Stimulated activated CD4-positive, alpha-beta T cell treated with anti-CD3 and anti-CD28 coated beads, Interleukin-12 subunit alpha, Interleukin-12 subunit beta, amount 100 ng/mL, for 24 hours (primary cell): ENCODE measurements at places on chromosomes 6 and 20.

- no peak for DNase-seq
These were observed 178.7 kb downstream of the ATXN1 start for GRCh38 chr6:16582446-16583143.

DNA sequence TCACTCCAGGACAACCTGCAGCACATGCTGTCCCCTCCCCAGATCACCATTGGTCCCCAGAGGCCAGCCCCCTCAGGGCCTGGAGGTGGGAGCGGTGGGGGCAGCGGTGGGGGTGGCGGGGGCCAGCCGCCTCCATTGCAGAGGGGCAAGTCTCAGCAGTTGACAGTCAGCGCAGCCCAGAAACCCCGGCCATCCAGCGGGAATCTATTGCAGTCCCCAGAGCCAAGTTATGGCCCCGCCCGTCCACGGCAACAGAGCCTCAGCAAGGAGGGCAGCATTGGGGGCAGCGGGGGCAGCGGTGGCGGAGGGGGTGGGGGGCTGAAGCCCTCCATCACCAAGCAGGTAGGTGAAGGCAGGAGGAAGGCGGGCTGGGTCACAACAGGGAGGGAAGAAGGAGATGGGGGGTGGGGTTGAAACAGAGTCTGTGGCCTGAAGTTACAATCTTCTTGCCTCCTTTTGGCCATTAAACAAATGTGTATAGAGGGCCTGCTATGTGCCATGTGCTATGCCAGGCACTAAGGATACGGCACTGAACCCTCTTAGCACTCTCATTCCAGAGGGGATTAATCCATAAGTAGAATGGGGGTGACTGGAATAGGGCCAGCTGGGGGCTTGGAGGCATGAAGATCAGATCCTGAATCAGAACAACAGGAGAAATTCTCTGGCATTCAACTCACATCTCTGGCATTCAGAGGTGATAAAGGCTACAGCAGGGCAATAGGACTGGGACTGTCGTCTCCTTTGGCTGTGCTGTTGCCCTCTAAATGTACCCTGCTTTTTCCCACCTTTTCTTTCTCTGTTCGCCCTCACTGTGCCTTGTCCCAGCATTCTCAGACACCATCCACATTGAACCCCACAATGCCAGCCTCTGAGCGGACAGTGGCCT lies 10.5 kb upstream of the ZBTB9 start:
- no peak for DNase-seq

DNA sequence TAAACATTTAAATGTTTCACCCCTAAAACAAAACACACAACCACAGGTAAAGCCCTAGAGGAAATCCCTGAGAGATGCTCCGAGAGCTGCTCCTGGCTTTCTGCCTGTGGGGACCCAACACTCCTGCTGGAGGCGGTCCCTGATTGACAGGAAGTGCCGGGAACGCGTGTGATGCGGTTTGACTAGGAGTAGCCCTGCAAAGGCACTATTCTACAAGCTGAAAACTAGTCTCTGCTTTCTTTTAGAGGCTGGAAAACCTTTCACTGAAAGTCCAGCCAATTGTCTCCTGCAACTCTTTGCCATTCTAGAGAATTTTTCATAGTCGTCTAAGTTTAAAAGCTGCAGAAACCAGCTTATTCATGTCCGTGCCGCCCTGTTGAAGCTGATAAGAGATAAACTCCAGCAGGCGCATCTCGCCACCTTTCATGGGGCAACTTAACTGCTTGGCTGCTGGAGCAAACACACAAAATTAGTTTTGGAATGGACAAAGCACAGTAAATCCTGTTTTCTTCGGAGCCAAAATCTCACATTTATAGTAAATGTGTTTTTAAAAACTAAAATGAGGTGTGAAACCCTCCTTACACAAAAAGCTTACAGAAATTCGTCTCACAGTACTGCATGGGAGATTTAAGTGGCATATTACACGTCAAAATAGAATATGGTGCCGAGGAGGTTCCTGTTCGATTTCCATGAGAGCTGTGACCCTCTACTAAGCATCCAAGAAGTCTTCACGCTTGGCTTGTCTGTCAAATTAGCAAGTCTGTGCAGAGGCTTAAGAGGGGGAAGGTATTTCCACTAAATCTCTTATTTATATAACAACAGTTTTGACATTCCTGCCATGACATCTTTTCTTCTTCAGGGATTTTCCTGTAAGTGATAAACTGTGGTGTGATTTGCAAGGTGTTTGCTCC lies 46.9 kb downstream of the DACT2 start:
- DNase-seq, result no peak

DNA sequence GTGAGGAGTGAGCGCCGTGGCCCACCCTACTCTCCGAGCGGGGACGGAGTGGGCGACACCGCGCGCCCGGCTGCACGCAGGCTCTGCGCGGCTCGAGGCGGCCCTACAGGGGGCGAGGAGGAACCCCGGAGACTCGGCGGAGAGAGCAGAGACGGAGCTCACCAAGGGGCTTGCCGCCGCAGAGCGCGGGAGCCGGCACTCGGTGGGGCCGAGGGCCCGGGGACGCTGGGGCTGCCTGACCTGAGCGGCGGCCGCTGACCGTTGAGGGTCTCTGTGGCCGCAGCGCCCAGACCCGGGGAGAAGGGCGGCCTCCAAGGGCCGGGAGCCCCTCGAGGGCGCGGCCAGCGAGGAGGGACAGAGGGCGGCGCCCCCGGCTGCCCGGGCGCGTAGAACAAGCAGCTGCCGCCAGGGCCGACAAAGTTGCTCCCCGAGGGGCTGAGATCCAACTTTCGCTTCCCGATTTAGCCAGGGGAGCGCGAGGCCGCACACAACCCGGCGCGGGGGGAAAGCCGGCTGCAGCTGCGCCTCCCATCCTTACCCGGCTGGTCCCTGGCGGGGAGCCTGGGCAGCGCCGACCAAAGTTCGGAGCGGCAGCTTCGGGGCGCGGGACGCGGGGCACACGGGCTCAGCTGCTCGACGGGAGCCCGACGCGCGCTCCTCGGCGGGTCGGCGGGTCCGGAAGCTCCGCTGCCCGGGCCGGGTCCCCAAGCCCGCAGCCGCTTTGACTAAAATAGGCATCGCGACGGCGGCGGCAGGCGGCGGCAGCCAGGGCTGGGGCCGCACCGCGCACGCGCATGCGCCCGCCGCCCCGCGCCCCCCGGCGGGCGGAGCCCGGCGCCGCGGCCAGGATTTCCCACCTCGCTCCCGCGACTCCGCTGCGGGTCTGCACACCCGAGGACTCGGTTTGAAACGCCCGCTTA lies 43.1 kb downstream of the POPDC3 start:
- DNase-seq, result peak; percentile 6

DNA sequence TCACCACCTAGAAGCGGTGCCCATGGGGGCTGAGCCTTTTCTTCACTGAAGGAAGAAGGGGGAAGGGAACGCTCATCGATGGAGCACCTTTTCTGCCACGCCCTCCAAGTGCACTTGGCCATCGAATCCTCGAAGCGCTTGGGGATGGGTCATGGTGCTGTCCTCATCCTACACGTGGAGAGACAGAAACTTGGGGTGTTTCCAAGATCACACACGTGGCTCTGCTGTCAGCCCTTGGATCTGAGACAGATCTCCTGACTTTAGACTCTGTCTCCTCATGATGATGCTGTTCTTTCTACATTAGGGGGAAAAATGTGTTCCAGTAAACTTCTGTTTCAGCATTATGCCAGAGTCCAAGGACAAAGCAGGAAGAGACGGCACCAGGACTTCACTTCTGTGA lies 78.5 kb downstream of the SYNDIG1 start:
- no peak for DNase-seq

- DNase-seq, result no peak
These were observed 24.7 kb upstream of the MOCS1 start for GRCh38 chr6:39958947-39959346.

- DNase-seq, result no peak
These were observed 12.0 kb downstream of the LMBRD1 start for GRCh38 chr6:69784595-69785377.

GRCh38 chr6:1271071-1271763 lies 40.7 kb upstream of the FOXQ1 start:
- DNase-seq, result no peak

DNA sequence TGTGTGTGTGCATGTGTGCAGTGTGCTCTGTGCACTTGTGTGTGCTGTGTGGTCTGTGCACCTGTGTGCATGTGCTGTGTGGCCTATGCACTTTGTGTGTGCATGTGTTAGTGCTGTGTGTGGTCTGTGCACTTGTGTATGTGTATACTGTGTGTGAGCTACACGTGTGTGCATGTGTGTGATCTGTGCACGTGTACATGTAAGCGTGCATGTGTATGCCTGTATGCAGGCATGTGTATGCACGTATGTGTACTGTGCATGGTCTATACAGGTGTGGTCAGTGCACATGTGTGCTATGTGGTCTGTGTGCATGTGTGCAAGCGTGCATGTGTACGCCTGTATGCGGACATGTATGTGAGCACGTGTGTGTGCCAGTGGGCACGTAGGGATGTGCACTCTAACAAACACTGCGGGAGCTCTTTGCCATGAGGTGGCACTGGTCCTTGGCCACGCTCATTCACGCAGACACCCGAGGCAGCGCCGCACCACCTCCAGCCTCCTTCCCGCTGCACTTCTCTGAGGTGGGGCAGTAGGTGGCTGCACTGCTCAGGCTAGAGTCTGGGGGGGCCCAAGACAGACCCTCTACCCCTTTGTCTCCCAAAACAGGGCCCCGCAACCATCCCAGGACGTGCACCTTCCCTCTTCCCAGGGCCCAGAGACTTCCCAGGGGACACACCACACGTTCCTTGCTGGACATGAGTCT lies 42.4 kb upstream of the CHRNA4 start:
- no peak for DNase-seq

- no peak for DNase-seq
These were observed 121.1 kb downstream of the PLEKHG1 start for GRCh38 chr6:150720774-150721233.

- DNase-seq, result no peak
These were observed 1.5 kb upstream of the PYGB start for GRCh38 chr20:25246182-25246999.

DNA sequence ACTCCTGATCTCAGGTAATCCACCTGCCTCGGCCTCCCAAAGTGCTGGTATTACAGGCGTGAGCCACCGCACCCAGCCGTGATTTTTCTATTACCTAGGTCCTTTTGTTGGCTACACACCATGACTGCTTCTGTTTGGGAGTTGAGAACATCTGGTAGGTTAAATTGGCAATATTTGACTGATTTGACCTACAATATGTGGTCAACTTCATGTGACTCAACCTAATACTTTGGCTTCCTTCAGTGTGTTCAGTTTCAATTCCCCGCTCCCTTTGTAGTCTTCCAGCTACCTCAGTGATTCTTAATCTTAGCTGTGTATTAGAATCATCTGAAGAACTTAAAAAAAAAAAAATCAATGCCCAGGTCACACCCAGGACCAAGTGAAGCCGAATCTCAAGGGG lies 47.4 kb downstream of the MYB start:
- no peak for DNase-seq

DNA sequence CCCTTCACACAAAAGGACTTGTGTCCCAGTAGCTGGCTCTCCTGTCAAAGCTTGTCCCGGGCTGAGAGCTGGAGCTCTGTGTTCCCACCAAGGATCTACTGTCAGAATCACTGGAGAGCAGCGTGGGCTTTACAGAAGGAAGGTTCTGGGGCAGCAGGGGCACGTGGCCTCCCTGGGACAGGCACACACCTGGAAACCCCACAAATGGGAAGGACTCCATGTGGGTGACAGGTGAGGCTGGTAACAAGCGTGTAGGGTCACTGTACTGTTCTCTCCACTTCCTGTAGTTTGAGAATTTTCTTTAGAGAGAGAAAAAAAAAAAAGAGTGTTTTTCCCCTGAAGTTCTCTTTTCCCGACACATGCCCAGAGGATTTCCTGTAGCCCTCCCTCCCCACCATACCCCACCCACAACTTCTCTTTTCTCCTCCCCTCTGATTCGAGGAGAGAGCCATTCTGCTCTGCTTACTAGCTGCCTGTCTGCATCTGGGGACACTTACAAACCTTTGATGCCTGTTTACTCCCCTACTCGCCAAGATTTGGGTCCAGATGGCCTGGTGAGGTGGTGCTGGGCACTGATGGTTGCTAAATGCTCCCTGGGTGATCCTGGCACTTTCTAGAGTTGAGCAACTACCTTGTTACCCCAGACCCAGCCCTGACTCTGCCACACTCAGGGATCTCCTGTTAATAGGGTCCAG lies 84.1 kb upstream of the SIRPA start:
- DNase-seq, result no peak
